ENCODE measurements at places on chromosomes 3 and 15. TPM values are rescaled to one million over a fixed set of nuclear protein-coding genes. Genes with fewer than 3 reads are reported as not detected.
A peak's percentile ranks its signal among the peaks of the same experiment; 100 is the strongest.

The TBCCD1 gene
- total RNA-seq: 7.5 TPM

- no peak for DNase-seq
Measured at GRCh38 chr3:177281292-177282118, 84.2 kb upstream of the TBL1XR1 start.

DNA sequence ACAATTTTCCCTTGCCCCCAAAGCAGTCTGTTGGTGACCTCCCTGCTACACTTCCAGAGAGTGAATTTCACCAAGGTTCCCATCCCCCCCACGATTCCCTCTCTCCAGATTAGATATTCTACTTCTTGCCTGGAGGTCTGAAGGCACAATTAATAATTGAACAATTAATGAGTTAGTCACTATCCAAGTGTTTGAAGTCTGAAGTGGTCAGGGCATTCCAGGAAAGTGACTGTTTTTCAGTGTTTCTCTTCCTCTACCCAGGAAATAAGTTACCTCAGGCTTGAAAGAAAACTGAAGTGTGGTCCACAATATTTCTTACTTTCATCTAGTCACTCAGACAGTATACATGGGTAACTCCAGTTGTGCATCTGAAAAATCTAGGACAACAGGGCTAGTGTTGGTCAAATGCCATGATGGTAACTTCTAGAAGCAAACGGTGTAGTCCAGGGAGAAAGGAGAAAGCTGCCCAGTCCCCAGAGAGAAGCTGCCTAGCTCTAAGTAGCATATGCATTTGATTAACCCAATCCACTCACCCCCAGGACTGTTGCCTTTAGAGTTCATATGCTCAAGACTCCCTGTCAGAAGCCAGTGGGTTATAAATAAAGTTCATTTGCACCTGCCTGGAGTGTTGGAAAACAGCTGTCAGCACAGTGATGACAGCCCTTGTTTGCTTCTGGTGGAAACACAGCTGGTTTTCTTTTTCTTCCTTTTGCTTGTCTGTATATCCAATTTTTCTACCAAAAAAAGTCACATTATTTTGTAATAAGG lies 2.3 kb upstream of the TM4SF4 start:
- DNase-seq: no peak

GRCh38 chr3:101240719-101241399 lies 79.5 kb downstream of the IMPG2 start:
- no peak for DNase-seq

GRCh38 chr3:149382518-149382917 lies 5.1 kb upstream of the TM4SF1 start:
- DNase-seq: no peak

DNA sequence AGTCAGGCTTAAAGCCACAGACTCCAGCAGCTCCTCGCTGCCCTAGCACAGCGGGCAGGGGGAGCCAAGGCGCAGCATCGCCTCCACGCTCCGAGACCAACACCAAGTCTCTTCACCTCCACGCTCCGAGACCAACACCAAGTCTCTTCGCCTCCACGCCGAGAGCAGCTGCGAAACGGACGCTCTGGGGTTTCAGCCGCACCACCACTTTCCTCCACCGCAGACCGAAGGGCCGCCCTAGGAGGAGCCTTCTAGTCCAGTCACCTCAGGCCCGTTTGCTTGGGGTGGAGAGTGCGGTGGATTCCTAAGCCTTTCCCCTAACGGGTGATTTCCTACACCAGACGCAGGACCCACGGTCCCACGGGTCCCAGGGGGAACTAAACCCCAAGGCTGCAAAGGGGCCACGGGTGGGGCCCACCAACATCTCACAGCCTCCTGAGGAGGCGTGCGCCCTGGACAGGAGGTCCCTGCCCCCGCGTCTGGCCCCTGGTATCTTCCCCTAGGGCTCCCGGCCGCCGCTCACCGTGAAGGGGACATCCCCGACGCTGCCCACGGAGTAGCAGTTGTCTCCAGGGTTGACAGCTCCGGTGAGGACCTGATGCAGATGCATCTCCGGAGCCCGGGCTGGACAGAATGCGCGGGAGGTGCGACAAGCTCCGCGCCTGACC lies 501 bp downstream of the DMXL2 start:
- peak; percentile 43 for DNase-seq
